ENCODE measurements at places on chromosomes 13 and 19. TPM values are rescaled to one million over a fixed set of nuclear protein-coding genes. Genes with fewer than 3 reads are reported as not detected.
A peak's percentile ranks its signal among the peaks of the same experiment; 100 is the strongest.

NXNL1 gene
- not detected for total RNA-seq

- no peaks in the 10 kb centered on the region for H3K27me3 ChIP-seq
- DNase-seq: no peak
- no peak overlapping the region for H3K4me3 ChIP-seq
- H3K4me1 ChIP-seq: peaks cover 13% of the 10 kb centered on the region
Measured at GRCh38 chr13:51311957-51312520, 27.5 kb upstream of the SERPINE3 start.

DNA sequence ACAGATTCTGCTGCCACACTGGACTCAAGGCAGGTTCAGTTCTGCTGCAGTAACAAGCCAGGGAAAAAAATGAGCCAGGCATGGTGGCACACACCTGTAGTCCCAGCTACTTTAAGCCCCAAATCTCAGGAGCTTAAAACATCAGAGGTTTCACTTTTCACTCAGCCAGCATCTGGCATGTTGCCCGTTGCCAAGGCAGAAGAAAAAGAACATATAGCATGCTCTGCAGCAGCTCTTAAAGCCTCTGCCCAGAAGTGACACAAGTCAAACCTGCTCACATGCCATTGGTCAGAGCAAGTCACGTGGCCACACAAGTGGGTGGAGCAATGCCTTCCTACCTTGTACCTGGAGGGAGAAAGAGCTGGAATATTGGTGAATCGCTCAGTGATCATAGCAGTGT, 14.7 kb upstream of the ADGRE5 start:
- peaks cover 5% of the 10 kb centered on the region for H3K4me1 ChIP-seq
- no peaks in the 10 kb centered on the region for H3K27me3 ChIP-seq
- DNase-seq: peak; percentile 61
- H3K36me3 ChIP-seq: no peaks in the 10 kb centered on the region

DNA sequence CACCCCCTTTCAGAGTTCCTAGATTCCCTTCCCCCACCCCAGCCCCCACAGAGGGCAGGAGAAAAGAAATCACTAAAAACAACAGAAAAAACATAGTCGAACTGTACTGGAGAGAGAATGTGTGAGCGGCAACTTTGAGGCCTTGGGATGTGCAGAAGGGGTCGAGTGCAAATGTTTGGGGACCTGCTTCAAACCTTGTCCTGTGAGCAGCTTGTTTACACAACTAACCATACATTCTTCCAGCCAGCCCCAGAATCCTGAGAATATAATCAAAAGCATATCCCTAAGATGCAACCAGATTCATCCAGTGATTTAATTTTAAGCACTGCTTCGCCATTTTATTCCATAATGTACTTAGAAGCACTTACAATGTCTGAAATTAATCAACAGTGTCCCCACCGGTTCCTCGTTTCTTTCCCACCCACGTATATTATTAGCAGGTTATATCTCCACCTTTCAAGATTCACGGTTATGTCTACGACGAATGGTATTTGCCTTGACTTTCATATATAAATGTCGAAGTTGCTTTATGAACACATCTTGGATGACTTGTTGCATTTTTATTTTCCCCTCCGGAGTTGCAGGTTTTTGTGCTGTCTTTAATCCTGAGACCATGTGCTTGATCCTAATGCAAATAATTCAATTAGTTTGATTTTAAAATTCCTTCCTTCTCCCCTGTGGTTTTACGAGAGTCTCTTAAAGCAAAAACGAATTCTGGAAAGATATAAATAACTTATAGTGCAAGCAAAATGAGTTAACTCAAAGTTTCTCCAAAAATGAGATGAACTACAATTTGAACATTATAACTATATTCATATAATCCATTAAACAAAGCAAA, 107.6 kb downstream of the ZIC5 start:
- no peak for DNase-seq
- H3K4me3 ChIP-seq: no peak overlapping the region
- H3K36me3 ChIP-seq: no peaks in the 10 kb centered on the region
- H3K4me1 ChIP-seq: no peaks in the 10 kb centered on the region
- H3K27ac ChIP-seq: no peak overlapping the region

GRCh38 chr13:68232351-68233130, 1002.4 kb upstream of the PCDH9 start:
- no peak for DNase-seq
- H3K4me3 ChIP-seq: no peak overlapping the region
- no peaks in the 10 kb centered on the region for H3K27me3 ChIP-seq
- no peaks in the 10 kb centered on the region for H3K4me1 ChIP-seq
- no peak overlapping the region for H3K27ac ChIP-seq

DNA sequence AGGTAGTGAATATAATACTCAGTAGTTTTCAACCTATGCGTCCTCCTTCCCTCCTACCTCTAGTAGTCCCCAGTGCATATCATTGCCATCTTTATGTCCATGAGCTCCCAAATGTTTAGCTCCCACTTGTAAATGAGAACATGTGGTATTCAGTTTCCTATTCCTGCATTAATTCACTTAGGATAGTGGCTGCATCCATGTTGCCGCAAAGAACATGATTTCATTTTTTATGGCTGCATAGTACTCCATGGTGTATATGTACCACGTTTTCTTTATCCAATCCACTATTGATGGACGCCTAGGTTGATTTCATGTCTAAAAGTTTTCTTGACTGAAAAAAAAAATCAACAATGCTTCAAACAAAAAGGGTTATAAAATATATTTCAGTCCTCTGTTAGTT, 303.4 kb upstream of the SGCG start:
- no peaks in the 10 kb centered on the region for H3K36me3 ChIP-seq
- no peak overlapping the region for H3K27ac ChIP-seq
- no peaks in the 10 kb centered on the region for H3K27me3 ChIP-seq
- no peak for DNase-seq

GRCh38 chr19:16139752-16140151, 3.7 kb upstream of the HSH2D start:
- H3K27me3 ChIP-seq: no peaks in the 10 kb centered on the region
- DNase-seq: no peak
- no peak overlapping the region for H3K27ac ChIP-seq
- H3K4me3 ChIP-seq: no peak overlapping the region
- H3K36me3 ChIP-seq: no peaks in the 10 kb centered on the region

DNA sequence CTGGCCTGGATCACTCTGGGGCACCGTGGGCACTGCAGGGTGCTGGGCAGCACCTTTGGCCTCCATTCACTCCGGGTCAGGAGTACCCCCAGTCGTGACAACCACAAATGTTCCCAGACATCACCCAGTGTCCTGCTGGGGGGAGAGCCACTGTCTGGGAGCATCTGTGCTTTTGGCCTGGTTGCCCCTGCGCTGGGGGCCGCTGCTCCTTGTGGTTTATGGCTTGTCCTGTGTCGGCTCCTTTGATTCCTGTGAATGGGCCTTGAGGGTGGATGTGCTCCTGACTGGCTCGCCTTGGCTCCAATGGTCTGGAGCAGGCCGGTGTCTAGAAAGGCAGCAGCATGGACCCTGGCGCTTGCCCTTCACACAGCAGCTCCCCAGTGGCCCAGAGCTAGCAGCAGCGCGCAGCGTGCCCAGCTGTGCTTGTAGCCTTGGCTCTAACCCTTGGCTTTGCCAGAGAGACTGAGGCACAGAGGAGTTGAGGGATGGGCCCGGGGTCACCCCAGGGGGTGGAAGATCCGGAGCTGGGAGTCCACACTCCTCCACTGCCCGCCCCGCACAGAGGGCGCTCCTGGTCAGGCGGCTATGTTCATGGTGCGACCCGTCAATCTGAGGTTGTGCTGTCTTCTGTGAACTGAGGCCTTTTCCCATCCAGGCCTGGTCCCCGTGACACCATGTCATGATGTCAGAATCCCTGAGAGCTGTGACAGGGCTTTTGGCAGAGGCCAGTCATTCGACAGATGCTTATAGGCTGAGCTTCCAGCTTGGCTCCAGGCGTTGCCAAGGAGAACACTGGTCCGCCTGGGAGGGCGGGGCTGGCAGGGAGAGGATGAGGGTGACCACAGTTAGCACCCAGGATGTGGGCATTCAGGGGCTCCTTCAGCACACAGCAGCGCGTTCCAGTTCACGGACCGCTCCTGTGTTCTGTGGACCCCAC, 4.1 kb downstream of the DAZAP1 start:
- DNase-seq: no peak
- H3K27ac ChIP-seq: peak overlapping the region; percentile 92
- H3K4me3 ChIP-seq: no peak overlapping the region
- no peaks in the 10 kb centered on the region for H3K27me3 ChIP-seq

- H3K4me1 ChIP-seq: no peaks in the 10 kb centered on the region
- H3K36me3 ChIP-seq: no peaks in the 10 kb centered on the region
- no peaks in the 10 kb centered on the region for H3K27me3 ChIP-seq
- no peak for DNase-seq
- H3K27ac ChIP-seq: no peak overlapping the region
Measured at GRCh38 chr19:40982594-40983101, 8.4 kb upstream of the CYP2B6 start.

GRCh38 chr13:71460211-71460610, 406.8 kb downstream of the DACH1 start:
- H3K4me3 ChIP-seq: no peak overlapping the region
- DNase-seq: no peak
- no peaks in the 10 kb centered on the region for H3K27me3 ChIP-seq
- no peaks in the 10 kb centered on the region for H3K36me3 ChIP-seq

- H3K36me3 ChIP-seq: no peaks in the 10 kb centered on the region
- H3K4me1 ChIP-seq: peaks cover 59% of the 10 kb centered on the region
- no peaks in the 10 kb centered on the region for H3K27me3 ChIP-seq
- DNase-seq: no peak
- no peak overlapping the region for H3K27ac ChIP-seq
- no peak overlapping the region for H3K4me3 ChIP-seq
Measured at GRCh38 chr13:40442826-40443225, 223.6 kb downstream of the FOXO1 start.

GRCh38 chr19:7866399-7867091, 7.6 kb downstream of the PRR36 start:
- H3K36me3 ChIP-seq: no peaks in the 10 kb centered on the region
- H3K4me3 ChIP-seq: no peak overlapping the region
- H3K27me3 ChIP-seq: peaks cover 12% of the 10 kb centered on the region
- no peak overlapping the region for H3K27ac ChIP-seq

FIZ1 gene
- 14.7 TPM for total RNA-seq

DNA sequence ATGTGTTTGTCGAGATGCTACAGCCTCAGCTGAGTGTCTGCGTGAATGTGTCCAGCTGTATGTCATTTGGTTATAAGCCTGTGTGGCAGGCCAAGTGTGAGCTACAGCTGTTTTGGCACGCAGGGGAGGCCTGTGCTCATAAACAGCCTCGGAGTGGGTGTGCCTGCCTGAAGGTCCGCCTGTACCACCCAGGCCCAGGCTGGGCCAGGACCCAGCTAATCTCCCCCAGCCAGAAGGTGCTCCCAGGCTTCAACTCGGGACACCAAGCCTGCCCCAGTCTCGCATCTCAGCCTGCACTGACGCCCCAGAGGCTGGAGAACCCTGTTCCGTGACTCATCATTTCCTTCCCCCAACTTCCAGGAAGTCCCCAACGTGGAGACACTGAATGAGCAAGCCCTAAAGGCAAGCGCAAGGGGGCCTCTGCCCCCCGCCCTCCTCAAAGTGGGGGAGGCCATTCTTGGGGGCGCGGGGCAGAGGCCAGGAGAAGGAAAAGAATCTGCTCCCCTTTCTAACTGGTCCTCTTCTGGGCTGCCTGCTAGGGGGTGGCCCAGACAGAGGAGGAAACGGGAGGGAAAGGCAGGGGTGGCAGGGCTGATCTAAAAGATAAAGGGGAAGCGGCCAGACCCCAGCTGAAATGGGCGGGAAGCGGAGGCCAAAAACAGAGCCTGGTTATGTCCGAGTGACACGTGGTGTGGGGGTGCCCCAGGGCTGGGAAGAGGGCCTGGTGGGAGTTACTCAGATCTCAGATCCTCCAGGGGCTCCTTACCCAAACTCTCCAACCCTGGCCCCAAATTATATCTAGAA, 2.0 kb downstream of the SLC1A5 start:
- H3K36me3 ChIP-seq: peaks cover 10% of the 10 kb centered on the region
- peak overlapping the region; percentile 89 for H3K4me3 ChIP-seq

DNA sequence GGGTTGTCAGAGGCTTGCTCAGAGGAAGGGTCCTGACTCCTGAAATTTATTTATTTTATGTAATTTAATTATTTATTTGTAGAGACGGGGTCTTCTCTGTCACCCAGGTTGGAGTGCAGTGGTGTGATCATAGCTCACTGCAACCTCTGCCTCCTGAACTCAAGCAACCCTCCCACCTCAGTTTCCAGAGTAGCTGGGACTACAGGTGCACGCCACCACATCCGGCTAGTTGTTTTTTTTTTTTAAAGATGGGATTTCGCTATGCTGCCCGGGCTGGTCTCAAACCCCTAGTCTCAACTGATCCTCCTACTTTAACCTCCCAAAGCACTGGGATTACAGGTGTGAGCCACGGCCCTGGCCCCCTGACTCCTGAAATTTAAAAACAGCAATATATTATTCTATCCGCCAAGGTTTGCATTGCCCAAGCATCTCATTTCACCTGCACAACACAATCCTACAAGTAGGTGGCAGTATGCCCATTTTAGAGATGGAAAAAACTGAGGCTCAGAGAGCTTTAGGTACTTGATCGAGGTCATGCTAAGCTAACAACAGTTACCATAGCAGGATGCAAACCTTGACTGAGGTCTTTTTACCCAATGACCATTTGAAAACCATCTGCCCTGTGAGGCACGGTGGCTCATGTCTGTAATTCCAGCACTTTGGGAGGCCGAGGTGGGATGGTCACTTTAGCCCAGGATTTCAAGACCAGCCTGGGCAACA, 18.1 kb downstream of the ARHGEF18 start:
- H3K27me3 ChIP-seq: no peaks in the 10 kb centered on the region
- H3K4me1 ChIP-seq: no peaks in the 10 kb centered on the region
- H3K4me3 ChIP-seq: no peak overlapping the region
- H3K36me3 ChIP-seq: no peaks in the 10 kb centered on the region
- no peak overlapping the region for H3K27ac ChIP-seq

SIGLEC8 gene
- total RNA-seq: not detected

- no peak overlapping the region for H3K27ac ChIP-seq
- no peak for DNase-seq
- H3K36me3 ChIP-seq: peaks cover 3% of the 10 kb centered on the region
- H3K4me1 ChIP-seq: peaks cover 17% of the 10 kb centered on the region
- H3K4me3 ChIP-seq: no peak overlapping the region
- H3K27me3 ChIP-seq: no peaks in the 10 kb centered on the region
Measured at GRCh38 chr19:19059837-19060611, 3.8 kb upstream of the SLC25A42 start.

FBN3 gene
- total RNA-seq: not detected

GRCh38 chr19:23774106-23774505, 15.4 kb upstream of the ZNF681 start:
- H3K27me3 ChIP-seq: no peaks in the 10 kb centered on the region
- H3K27ac ChIP-seq: no peak overlapping the region
- H3K36me3 ChIP-seq: no peaks in the 10 kb centered on the region
- H3K4me3 ChIP-seq: no peak overlapping the region
- DNase-seq: no peak
- no peaks in the 10 kb centered on the region for H3K4me1 ChIP-seq

GRCh38 chr19:47996230-47996727, 1.8 kb downstream of the ELSPBP1 start:
- no peak overlapping the region for H3K4me3 ChIP-seq
- H3K36me3 ChIP-seq: no peaks in the 10 kb centered on the region
- no peak overlapping the region for H3K27ac ChIP-seq
- H3K4me1 ChIP-seq: no peaks in the 10 kb centered on the region
- H3K27me3 ChIP-seq: no peaks in the 10 kb centered on the region
- DNase-seq: no peak

GRCh38 chr13:68927387-68928026, 1180.1 kb upstream of the ATXN8OS start:
- no peak overlapping the region for H3K27ac ChIP-seq
- H3K36me3 ChIP-seq: no peaks in the 10 kb centered on the region
- peak; percentile 1 for DNase-seq
- no peaks in the 10 kb centered on the region for H3K4me1 ChIP-seq

- DNase-seq: no peak
- peaks cover 16% of the 10 kb centered on the region for H3K4me1 ChIP-seq
- no peak overlapping the region for H3K27ac ChIP-seq
- H3K27me3 ChIP-seq: peaks cover 54% of the 10 kb centered on the region
- no peaks in the 10 kb centered on the region for H3K36me3 ChIP-seq
Measured at GRCh38 chr19:1748115-1748872, 5.0 kb upstream of the ONECUT3 start.
